ENCODE measurements at places on chromosomes 4 and X. TPM values are rescaled to one million over a fixed set of nuclear protein-coding genes. Genes with fewer than 3 reads are reported as not detected.

Gene GYPA
- total RNA-seq, result not detected

DNA sequence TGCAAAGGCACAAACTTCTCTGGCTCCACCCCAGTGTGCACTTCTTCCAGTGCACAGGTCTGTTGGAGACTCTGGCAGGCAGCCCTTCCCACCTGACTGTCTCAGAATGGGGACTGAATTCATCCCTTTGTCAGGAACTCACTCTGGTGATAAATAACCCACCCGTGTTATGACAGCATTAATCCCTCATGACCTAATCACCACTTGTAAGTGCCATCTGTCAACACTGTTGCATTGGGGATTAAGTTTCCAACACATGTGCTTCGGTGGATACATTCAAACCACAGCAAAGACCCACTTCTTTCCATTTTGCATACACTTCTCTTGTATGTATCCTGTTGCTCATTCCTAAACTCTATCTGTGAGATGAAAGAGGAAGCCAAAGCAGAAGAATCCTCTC lies 1002.9 kb upstream of the IGFBP7 start:
- no peak overlapping the region for H3K4me3 ChIP-seq
- no peaks in the 10 kb centered on the region for H3K4me1 ChIP-seq
- H3K27me3 ChIP-seq, result no peaks in the 10 kb centered on the region

- no peak for DNase-seq
- H3K36me3 ChIP-seq, result no peaks in the 10 kb centered on the region
- no peak overlapping the region for H3K4me3 ChIP-seq
- no peaks in the 10 kb centered on the region for H3K4me1 ChIP-seq
Observed at GRCh38 chrX:57156397-57157049, 19.3 kb upstream of the SPIN2A start.

DNA sequence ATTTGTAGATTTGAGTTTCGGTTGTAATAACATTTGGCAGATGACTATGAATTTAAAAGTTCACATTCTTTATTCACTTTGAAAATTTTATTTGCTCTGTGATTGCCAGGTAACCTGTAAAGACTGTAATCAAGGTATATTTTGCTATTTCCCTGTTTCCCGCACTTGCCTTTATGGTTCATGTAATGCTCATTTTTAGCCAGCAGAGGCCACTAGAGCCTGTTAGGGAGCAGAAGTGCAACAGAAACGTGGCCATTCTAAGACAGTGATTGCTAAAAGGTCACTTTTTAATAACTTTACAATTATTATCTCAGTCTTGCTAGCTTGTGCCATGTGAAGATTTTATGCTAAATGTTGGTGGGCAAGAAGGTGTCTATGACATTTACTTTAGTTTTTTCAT lies 12.4 kb downstream of the YIPF6 start:
- H3K4me1 ChIP-seq, result peaks cover 9% of the 10 kb centered on the region
- H3K27me3 ChIP-seq, result no peaks in the 10 kb centered on the region
- DNase-seq, result no peak
- no peak overlapping the region for H3K27ac ChIP-seq
- H3K36me3 ChIP-seq, result peaks cover 31% of the 10 kb centered on the region

- H3K27ac ChIP-seq, result no peak overlapping the region
- H3K4me3 ChIP-seq, result no peak overlapping the region
- H3K36me3 ChIP-seq, result peaks cover 3% of the 10 kb centered on the region
- no peak for DNase-seq
Observed at GRCh38 chr4:148151806-148152205, 290.4 kb downstream of the NR3C2 start.

DNA sequence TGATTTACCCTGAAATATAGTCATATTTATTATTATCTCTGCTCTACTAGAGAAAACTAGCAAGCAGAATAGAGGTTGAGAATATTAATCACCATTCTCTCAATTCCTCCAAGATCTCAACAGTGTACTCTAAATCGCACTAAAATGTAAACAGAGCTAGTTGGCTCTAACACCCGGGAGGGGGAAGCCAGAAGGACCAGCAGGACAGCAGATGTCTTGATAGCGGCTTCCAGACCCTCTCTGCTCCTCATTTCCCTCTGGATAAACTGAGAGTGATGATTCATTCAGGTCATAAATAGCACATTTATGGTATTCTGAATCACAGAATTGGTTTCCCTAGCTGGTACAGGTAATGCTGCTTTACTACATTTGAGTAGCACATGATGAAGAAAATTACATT lies 82.5 kb downstream of the TBC1D9 start:
- H3K27ac ChIP-seq, result no peak overlapping the region
- no peaks in the 10 kb centered on the region for H3K27me3 ChIP-seq
- H3K4me3 ChIP-seq, result no peak overlapping the region
- H3K4me1 ChIP-seq, result peaks cover 2% of the 10 kb centered on the region
- DNase-seq, result no peak
- no peaks in the 10 kb centered on the region for H3K36me3 ChIP-seq

DNA sequence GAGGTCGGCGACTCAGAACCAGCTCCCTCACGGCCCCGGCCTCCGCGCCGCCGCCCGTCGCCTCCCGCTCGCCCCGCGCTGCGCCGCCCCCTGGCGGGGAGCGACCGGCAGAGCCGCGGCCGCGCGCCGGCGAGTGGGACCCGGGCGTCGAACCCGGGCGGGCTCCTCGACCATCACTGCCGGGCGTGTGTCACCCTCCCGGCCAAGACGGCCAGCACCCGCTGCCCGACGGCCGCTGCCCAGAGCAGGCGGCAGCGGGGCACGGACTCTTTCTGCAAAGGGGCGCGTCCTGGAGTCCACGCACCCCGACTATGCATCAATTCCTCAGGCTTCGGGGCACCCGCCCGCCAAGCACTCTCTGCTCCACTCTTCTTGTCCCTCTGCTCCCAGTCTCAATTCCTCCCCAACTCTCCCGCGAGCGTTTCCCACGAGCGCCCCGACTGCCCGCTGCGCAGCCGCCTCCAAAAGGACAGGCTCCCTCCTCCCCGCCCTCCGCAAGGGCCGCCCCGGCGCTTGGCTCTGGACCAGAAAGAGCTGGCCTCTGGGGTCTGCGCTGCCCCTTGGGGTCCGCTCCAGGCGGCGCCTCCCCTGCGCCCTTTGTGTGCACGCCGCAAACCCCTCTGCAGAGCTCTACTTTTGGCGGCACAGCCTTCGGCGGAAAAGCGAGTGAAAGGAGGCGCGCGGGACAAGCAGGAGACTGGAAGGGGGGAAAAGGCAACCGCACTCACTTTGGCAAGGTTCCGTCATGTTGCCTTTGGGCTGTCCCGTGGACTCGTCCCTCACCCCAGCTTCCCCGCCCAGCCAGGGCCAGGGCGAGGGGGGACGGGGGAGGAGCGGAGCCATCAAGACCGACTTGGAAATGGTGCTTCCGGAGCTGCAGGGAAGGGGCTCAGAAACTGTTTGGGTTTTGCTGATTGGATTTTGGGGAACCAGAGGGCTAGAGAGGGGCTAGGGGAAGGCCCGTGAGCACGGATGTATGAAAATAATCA lies 1.0 kb downstream of the PDE5A start:
- H3K36me3 ChIP-seq, result no peaks in the 10 kb centered on the region
- DNase-seq, result peak; percentile 11
- H3K4me1 ChIP-seq, result peaks cover 23% of the 10 kb centered on the region
- H3K4me3 ChIP-seq, result peak overlapping the region; percentile 64

DNA sequence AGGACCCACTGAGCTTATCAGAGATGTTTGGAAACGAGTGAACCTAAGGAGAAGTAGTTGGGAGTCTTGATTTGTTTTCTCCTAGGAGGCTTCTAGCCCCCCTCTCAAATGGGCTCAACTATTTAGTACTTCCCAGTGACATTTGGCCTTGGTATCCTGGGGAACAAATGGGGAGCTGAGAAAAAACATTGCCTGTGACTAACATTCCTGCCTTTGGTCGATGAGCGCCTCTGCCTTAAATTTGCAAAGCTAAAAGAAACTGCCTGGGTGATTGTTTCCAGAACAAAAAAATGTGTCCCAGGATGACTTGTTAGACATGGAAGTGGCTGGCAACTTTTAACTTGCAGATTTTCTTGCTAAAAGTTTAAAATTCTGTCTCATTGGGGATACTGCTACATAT lies 58.8 kb upstream of the IGFBP7 start:
- no peaks in the 10 kb centered on the region for H3K36me3 ChIP-seq
- no peak overlapping the region for H3K4me3 ChIP-seq
- H3K4me1 ChIP-seq, result peaks cover 3% of the 10 kb centered on the region
- no peak overlapping the region for H3K27ac ChIP-seq

Measured in CD4-positive, alpha-beta T cell (primary cell).